Hippocampal formation (tissue), 2 donors: ENCODE measurements at places on chromosomes 12 and 14.

GRCh38 chr14:104341532-104342434, 203.4 kb downstream of the KIF26A start:
- no peak for DNase-seq

DNA sequence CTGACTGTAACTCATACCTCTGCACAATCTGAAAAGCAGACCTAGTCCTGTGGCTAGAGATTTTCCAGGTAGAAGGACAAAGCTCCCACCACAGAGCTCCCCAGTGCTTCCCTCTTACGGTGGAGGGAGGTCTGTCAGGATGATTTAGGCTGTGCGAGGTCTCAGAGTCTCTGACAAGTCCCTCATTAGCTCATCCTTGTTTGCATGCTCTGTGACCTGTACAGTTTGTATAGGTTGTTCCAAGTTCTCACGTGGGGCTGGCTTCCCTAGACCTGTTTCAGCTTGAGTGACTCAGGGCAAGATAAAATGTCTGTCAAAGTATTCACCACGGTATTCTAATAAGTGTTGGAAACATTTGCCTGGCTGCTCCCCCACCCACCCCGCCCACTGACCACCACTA, 34.8 kb downstream of the ASCL1 start:
- no peak for DNase-seq

DNA sequence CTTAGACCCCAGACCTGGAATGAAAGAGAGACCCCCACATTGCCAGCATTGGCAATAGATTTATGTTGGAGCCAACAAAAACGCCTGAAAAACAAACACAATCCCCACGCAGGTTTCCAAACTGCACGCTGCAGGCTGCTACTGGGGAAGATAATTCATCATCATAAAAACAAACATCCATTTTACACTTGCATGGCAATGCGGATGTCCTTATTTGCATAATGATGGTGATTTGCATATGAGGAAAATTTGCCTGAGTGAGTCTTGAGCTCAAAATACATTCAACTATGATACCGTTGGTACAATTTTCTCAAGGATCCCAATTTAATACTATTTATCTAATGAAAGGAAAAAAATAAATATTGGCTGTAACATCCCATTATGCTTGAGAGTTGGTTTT, 33.6 kb upstream of the TMEM132D start:
- DNase-seq = no peak

GRCh38 chr12:119156401-119157044, 22.2 kb upstream of the HSPB8 start:
- DNase-seq = no peak

GRCh38 chr14:56694609-56695008, 115.0 kb downstream of the TMEM260 start:
- no peak for DNase-seq

DNA sequence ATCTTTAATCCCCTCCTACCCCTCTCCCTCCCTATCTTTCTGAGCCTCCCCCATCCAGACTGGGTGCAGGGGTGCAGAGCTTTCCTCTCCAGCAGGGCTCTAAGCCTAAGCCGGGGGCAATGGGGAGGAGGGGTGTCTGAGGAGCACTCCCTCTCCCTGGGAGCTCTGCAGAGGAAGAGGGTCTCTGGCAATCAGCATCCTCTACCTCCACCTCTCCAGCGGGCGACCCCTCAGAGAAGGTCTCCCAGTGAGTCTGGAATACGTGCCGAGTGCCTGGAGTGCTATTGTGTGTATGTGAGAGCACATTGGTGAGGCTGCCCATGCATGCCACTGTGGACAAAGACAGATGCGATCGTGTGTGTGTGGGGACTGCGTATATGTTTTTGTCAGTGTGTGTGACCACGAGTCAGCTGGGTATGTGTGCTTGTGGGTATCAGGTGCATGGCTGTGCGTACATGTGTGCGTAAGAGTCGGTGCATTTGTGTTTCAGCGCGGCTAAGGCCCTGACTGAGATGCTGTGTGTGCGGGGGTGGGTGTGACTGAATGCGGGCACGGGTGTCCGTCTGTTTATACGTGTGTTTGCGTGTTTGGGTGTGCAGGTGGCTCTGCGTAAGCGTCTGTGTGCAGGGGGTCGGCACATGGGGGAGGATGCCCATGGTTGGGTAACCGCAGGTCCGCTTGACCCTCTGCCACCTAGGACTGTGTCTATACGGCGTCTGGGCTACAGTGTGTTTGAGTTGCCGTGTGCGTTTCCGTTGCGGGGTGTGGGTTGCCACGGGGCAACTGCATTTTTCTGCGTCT, 905 bp upstream of the DLK1 start:
- DNase-seq = no peak

DNA sequence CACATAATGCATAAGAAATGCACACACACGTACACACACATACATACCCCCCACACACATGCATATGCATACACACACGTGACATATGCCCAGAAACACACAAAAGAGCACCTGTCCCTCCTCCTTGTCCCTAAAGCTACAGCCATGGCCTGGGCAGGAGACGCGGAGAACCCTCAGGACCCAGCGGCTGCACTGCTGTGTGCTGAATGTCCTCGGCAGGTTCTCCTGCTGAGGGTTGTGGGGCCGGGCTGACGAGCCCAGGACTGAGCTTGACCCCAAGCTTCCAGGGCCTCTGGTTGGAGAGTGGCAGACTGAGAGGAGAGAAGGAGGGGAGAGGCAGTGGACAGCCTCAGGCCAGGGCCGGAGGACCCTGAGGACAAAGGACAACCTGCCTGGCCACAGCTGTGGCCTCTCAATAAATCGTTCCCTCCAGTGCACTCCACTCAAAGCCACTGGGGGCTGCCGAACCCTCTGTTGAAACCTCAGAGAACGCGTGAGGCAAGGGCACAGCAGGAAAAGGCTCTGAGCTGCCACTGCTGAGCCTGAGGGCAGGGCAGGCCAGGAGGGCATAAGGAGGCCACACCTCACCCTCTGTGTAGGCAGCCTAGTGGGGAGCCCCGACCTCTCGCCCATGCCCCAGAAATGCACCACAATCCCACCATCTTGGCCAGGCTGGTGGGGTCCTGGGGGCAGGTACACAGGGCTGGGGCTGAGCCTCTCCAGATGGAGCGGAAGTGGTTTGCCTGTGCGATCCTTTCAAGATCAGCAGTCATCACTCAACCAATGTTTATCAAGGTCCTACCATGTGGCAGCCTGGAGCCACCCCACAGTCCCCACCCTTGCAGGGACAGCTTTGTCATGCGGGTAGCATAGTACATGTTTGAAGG, 3.1 kb downstream of the CACNA2D4 start:
- DNase-seq = no peak

DNA sequence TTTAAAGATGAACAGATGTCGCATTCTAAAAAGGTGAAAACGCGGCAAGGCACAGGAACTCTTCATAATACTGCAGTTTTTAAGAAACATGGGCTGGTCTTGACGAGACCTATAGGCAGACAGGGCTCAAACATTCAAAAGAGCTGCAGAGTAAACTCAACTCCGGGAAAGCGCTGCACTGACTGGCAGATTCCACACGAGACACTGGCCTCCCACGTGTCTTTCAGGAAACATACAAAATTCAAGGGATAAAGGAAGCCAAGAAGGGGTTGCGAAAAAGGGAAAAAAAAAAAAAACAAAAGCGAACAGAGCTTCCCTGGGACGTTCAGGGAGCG, 614 bp upstream of the ARF6 start:
- peak; percentile 71 for DNase-seq

DNA sequence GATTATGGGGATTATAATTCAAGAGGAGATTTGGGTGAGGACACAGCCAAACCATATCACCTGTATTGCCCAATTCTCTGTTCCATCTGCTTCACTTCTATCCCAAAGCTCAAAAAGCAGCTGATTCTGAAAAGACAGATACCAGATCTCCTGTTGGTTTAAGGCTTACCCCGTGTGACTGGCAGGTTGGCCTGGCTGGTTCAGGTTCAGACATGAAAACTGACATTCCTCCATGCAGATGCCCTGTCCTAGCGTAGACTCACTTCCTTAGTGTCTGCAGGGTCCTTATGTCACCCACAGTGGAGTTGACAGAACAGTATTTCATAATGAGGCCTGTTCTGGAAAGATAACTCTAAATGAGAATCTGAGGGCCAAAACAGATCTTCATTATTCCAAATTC, 61.1 kb upstream of the FLRT2 start:
- DNase-seq = no peak

DNA sequence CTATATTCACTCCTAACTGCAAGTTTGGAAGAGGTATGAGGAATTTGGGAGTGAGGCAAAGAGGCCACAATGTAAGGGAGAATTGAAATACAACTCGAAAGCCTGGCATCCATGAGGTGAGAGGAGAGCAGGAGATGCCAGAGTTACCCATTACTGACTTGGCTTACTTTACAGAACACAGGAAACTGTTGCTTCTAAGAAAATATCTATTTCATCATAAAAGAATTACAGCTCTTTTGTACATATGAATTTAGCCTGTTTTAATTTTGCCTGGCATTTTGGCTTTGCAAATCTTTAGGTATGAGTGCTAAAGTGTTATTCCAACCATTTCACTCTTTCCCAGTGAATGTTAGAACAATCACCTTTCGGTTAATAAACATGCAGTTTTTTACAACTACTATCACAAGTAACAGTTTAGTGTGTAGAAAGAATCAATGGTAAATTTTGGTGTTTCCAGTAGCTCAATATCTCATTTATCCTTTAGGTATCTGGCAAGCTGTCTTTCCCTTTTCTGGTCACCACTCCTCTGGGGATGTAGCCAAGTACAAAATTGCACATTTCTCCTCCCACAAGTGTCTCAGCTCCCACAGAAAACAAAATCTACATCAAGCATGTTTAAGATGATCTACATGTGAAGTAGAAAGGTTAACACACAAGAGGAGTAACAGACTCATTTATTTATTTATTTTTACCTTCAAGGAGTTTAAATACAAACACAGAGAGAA, 196.6 kb upstream of the DCN start:
- no peak for DNase-seq

- DNase-seq = no peak
Measured at GRCh38 chr12:83067981-83068380, 381.3 kb downstream of the TMTC2 start.

- peak; percentile 61 for DNase-seq
Measured at GRCh38 chr12:24228371-24228770, 278.9 kb upstream of the SOX5 start.

DNA sequence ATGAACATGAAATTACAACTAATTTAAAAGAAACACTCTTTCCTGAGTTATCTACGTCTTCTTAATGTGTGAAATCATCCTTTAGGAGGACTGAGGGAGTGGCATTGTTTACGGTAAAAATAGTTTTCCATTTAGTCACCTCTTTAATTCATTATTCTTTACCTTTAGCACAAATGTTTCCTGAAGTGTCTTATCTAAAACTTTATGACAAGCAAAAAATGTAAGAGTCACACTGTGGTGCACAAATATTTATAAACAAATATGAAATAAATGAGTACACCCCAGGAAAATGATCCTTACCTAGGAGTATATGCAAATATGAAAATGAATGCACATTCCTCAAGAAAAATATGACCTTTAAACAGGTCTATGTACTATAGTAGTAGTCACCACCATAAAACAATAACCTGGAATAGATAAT, 104.6 kb downstream of the PTPRR start:
- no peak for DNase-seq

- DNase-seq = no peak
Measured at GRCh38 chr12:130762319-130762675, 46.2 kb upstream of the RIMBP2 start.

- DNase-seq = no peak
Measured at GRCh38 chr14:101446387-101446969, 114.8 kb upstream of the DIO3 start.

GRCh38 chr12:114967151-114967550, 283.2 kb upstream of the TBX3 start:
- DNase-seq = no peak

DNA sequence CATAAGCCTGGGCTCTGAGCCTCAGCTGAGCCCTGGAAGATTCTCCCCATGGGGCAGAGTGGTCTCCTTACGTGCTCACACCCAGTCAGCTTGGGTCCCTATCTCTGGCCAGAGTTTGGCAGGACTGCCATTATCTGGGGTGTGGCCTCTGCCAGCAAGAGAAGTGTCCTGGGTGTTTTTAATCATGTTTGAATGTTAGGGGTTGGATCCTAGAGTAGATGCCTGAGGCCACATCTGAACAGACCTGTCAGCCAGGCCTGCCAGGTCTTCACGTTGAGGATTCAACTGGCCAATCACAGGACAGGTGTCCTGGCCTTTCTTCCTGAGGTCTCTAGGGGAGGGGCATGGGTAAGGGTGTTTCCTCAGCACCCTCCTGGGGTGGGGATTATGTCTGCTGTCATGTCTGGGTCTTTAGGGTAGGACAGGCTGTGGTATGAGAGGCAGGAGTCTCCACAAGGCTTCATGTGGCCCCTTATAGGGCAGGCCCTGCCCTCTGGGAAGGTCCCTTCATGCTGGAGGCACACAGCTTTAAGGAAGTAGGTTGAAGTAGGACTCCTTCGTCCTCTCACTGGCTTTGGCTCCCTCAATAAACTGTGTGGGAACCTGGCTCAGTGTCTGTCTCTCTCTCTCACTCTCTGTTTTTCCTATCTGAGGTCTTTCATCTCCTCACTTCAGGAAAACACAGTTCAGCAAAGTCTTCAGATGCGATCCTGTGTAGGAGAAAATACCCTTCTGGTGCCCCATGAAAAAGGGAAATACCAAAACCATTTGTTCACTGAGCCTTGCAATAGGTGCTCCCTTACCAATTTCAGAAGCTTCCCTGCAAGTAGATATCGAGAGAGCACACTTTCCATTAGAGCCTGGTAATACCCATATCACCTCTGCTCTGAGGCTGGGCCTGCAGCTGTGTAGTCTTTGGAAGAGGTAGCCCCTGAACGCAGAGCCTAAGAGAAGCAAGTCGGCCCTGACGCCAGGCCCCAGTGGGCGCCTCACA, 6.7 kb upstream of the FITM1 start:
- no peak for DNase-seq

GRCh38 chr12:30427555-30427954, 268.1 kb downstream of the IPO8 start:
- DNase-seq = no peak

GRCh38 chr12:65477721-65478120, 199.2 kb downstream of the MSRB3 start:
- no peak for DNase-seq

DNA sequence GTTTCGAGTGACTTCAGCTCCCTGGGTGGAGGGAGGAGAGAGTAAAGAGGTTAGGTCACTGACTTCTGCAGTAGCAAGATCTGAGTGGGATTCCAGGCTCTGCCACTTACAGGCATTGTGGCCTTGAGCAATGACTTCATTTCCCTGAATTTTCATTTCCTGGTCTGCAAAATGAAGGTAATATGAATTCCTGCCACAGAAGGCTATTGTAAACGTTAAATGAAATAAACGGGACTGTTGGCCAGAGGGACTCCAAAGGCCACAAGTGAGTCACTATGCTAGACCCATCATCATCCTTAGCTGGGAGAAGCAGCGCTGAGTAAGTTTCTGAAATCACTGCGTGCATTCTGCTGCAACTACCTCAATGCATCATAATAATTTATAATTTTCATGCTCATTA, 807.8 kb downstream of the AACS start:
- DNase-seq = no peak

GRCh38 chr12:7973457-7973825, 37.5 kb upstream of the SLC2A3 start:
- DNase-seq = no peak

- DNase-seq = no peak
Measured at GRCh38 chr12:57011438-57012424, 4.6 kb downstream of the TAC3 start.
